ENCODE measurements at places on chromosomes 4 and X.
A peak's percentile ranks its signal among the peaks of the same experiment; 100 is the strongest.

DNA sequence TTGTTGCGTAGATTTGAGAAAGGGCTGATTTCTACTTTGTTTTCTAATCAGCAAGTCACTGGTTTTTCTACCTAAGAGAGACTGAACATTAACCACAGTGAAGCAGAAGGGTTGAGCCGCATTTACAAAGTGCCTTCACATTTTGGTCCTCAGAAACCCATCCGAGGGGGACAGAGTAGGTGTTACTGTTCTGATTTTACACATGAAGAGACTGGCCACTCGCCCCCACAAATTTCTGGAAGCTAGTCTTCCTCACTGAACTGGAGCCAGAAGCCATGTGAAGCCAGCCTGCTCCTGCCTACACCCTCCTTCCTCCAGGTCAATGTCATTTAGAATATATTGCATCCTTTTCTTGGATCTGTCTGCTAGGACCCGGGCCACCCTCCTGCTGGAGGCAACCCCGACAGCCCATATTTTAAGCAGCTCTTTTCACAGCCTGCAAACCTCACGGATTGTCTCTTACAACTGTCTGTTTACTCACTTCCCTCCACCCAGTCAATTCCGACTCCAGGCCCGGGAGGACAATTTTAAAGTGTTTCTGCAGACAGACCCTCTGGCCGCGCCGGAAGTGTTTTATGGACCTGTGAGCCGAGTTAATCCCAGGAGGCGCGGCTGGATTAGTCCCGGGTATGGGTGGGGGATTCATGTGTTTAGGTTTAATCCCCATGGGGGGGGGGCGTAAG is 73.2 kb upstream of the BCOR start:
- DNase-seq, result no peak

DNA sequence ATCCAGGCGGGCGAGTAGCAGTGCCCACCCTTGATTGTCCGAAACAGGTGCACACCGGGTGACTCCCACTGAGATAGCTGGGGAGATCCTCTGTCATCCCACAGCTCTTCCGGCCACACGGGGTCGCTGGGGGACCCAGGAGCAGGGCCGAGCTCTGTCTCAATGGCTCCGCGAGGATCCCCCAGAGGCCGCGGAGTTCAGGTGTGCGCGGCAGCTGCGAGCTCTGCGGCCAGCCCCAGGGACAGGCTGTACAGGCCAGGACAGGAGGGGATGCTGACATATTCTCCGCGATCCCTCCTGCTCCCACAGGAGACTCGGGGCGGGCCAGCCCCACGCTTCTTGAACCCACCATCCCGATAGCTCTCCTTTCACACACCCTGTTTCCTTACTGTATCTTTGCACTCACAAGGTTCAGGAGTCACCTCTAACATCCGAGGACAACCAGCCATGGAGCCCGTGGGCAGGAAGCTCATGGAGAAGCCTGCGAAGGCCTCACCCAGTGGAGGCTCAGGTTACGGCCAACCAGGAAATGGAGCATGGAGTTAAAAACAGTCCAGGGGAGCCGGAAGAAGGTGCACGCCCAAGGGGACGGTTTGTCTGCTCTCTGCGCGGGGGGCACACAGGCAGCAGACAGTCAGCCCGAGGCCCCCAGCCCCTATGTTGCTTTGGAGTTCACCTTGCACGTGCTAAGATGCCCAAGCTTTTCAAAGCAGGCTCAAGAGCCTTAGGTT is 77.9 kb upstream of the AMELX start:
- no peak for DNase-seq

DNA sequence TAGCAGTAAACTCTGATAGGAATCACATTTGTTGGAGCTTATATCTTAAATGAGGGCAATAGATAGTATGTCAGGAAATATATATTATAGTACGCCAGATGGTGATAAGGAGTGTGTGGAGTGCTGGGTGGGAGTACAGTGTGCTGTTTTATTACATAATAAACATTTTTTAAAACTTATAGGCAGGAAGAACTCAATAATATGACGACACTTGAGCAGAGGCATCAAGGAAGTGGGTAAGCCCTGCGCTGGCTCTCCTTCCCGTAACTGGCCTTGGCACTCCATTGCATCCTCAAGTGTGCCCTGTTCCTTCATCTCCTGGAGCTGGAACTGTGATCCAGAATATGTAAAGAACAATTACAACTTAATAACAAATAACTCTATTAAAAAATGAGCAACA is 123.8 kb downstream of the ELOVL6 start:
- DNase-seq, result no peak

- DNase-seq, result no peak
Measured at GRCh38 chr4:175656649-175657048, 155.4 kb downstream of the GPM6A start.

DNA sequence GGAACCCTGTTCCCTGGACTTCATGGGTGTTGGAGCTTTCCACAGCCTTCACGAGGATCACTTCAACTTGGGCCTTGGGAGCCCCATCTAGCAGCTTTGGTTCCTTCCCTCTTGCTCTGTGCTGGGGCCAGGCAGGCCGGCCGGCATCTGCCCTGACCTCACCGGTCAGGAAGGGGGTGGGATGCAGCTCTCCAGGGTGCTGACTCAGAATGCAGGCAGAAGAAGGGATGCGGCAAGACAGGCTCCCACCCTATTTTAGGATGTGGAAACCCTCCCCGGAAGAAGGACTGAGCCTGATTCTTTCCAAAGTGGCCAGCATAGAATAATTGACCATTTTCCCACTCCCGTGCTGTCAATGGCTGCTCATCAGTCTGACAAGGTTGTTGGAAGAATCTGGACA is 47.1 kb downstream of the FHDC1 start:
- no peak for DNase-seq

GRCh38 chr4:37762294-37762990 is 64.0 kb upstream of the PGM2 start:
- DNase-seq, result peak; percentile 16

DNA sequence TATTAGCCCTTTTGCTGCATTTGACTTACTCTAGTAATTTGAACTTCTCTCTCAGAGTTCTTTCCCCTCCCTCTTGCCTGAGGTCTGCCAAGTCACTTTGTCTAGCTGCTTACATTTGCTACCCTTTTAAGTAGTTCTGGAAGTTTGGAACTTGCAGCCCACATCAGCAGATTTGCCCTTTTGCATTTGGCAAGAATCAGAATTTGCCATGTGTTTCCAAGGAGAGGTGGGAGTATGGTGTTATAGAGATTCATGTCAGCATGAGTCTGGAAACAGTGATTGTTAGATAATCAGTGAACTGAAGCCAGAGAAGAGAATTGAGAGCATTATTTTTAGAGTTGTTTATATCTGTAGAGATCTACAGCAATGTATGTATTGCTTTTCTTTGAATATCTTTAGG is 52.1 kb downstream of the KLHL34 start:
- no peak for DNase-seq

GRCh38 chr4:77149789-77150188 is 7.2 kb upstream of the CCNG2 start:
- DNase-seq, result no peak

DNA sequence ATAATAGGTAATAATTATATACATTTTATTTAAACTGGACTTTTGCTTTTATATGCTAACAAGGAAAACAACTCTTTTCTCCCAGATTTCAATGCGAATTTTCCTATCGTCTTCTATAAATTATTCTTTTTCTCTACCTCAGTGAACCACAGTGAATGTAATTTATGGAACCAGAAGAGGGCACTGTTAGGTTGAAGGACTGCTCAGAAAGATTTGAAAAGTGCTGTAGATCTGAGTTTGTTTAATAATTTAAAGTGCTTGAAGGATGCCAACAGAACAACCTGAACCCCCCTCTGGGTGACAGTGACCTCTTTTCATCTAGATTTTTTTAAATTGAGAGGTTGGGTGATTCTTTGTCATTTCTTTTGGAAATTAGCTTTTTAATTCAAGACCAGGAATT is 54.9 kb downstream of the PHOX2B start:
- DNase-seq, result peak; percentile 17

DNA sequence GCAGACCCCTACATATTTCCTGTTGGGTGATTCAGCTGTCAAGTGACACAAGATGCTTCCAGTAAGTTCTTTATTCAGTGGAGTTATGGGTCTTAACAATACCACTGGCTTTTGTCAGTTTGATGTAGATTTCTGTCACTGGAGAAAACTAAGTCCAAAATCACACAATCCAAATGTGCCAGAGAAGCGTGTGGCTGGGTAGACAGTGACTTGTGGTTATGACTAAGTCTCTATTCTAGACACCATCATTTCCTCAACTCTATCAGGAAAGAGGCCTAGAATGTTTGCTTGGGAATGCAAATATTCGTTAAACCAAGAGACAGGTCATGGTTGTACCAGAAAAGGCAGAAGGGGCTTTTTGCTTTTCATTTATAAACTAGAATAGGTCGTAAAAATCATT is 54.4 kb upstream of the HS3ST1 start:
- DNase-seq, result no peak

DNA sequence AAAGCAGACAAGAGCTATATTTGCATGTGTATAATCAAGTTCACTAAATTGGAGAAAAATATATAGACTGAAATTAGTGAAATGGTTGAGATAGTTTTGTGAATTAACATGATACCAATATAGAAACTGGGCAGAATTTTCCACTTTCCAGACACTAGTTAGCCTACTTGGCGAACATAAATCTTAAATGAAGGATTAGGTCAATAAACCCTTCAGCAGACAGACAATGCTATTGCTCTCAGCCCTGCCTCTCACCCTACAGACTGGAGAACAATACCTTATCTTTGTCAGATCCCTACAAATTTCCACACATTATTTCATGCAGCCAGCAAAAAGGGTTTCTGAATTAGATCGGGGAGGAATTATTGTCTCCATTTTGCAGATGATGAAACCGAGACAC is 236.4 kb upstream of the TAPT1 start:
- DNase-seq, result no peak

DNA sequence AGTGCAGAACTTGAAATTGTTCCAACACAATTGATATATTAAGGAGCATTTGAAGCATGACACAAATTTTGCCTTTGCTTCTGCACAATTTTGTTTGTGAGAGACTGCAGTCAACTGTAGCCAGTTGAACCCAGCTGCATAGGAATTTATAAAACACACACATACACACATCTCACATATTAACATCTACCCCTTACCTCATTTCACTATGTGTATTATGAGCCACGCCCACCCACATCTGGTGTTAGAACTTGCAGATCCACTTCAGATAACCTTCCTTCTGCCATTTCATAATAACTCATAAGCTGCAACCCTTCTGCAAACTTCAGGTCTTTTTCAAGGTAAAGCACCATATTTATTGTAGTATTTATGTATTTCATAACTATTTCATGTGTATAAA is 188.1 kb upstream of the WDFY3 start:
- no peak for DNase-seq

DNA sequence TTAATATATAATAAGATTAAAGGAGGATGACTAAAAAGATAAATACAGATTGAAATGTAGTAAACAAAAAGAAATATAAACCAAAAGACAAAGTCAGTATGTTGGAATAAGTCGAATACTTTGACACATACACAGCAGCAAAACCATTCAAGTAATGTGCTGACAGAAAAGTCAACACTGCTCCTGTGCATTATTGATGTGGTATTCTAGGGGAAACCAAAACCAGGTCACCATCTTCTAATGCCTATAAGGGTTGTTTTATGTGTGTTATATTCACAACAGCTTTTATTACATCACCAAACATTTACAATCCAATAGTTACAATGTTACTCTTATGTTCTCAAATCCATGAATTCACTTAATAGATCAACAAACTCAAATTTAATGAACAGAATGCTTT is 111.8 kb upstream of the DKK2 start:
- no peak for DNase-seq

DNA sequence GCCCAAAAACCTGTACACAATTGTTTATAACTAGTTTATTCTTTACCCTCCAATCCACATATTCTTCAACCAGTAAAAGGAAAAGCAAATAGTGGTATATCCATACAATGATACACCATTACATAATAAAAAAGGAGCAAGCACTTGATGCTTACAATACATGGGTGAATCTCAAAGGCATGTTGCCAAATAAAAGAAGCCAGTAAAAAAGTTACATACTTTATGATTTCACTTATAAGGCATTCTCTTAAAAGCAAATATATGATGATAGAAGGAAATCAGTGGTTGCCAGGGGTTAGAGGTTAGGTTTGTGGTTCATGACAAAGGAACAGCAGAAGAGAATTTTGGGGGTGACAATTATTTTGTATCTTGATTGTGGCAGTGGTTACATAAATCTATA is 896.1 kb upstream of the LCORL start:
- no peak for DNase-seq

DNA sequence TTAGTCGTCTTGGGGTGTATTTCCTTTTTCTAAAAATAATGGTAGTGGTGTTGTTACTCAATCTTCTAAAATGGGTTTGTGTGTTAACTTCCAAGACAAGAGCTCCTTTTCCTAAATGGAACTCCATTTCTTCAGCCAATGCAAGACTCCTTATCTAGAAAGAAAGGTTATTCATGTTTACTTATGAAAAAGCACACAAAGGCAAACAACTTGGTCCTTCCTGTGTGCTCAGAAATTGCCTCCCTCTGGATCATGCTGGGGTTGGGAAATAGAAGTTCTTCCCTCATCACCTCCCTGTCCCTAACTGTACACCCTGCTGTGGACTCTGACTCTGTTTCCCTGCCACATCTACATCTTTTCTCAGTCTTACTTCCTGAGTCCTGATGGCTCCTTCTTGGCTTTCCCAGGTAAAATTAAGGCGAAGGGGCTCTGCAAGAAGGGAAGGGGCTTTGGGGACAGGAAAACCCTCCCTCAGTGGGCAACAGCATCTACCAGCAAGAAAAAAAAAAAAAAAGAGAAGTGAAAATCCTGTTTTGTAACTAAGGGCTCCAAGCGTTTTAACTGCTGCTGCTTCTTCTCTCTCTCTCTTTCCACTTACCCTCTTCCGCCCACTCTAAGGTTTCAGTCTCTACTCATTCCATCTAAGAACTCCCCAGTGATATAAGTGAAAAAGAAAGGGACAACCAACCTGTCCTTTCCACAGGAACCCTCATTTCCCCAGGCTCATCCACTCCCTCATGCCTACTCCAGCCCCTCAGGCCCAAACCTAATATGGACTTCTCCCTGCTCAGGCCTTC is 19.8 kb upstream of the TASL start:
- no peak for DNase-seq

GRCh38 chr4:150600812-150601445 is 19.0 kb downstream of the MAB21L2 start:
- no peak for DNase-seq

- no peak for DNase-seq
Measured at GRCh38 chr4:95830651-95831050, 9.2 kb upstream of the PDHA2 start.

DNA sequence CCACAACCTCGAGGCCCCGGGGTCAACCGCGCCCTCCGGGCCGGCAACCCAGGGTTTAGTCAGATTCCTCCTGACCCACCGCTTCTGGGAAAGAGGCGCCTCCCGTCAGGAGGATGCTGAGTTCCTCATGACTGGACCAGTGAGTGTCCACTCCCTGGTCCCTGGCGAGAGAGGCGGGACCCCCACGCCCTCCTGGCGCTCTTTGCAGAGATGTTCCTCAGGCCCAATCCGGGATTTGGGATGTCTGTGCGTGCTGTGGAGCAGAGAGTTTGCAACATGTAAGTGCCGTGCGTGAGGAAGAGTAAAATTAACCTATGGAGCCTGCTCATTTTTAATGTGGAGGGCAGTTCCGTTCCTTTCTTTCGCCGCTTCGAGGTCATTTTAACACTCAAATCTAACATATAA is 824 bp upstream of the UGDH start:
- DNase-seq, result no peak
